ENCODE measurements at places on chromosomes 3 and 15.

- DNase-seq = no peak
These were observed 31.6 kb upstream of the CLDN18 start for GRCh38 chr3:137978328-137978727.

DNA sequence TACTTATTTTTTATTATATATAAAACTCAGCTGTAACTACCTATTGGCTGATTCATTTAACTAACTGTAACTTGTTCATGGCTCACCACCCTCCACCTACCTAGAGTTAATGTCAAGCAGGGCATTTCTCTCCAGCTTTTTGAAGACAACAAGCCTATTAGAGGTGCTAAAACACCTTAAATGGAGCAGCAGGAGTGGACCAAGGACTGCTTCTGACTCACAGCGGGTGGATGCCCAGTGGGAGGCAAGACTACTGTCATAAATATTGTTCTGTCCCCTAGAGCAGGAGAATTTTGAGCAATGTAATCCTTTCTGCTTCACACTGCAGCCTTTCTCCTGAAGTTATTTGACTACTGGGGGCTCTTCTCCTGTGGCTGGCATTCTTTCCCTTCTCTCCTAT lies 146.9 kb downstream of the CLSTN2 start:
- no peak for DNase-seq

DNA sequence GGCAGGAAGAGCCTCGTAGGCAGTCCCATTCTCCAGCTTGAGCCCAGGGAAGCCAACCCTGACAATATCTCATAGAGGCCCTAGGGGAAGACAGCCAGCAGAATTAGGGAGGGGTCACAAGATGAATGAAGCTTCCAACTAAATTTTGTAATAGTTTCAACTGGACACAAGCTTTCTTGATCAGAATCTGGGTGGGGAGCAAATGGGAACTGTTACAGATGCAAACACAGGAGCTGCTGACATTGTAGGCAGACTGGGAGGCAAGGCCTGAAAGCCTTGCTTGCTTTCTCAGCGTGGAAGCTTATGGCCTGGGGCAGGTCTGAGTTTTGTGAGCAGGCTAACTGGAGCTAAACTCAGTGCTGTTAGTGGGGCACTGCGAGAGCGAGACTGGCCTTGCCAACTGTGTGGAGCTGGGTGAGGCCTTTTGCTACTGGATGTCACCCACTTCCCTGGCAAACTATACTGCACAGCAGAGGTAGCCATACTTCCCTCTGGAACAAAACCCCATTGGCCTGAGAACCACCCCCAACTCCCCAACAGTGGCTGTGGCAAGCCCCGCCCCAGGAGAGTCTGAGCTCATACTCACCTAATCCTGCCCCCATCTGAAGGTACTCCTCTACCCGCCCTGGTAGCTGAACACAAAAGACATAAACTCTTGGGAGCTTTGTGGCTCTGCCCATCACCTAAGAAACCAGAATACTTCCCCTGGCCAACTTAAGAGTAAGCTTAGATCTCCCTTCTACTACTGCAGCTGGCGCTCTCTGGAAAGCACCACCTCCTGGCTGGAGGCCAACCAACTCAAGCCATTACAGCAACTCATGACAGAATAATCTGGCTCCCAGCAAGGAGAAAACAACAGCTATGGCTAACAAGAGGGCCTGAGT lies 42.9 kb downstream of the CFAP20DC start:
- peak; percentile 59 for DNase-seq

DNA sequence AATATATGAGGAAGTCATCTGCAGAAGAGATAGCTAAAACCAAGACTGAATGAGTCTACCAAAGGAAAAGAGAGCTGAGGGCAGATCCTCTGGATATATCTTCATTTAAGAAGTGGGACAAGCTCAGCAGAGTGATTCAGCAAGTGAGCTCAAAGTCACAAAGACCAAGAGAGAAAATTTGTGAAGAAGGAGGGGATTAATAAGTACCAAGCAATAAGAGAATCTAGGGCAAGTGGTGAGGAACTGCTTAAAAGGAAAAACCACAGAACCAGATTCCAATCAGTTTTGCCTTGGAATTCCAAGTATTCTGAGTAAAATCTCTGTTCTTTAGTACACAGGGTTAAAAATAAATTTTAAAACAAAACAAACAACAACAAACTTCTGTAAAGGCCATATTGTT lies 3.6 kb downstream of the EHHADH start:
- DNase-seq = peak; percentile 42

DNA sequence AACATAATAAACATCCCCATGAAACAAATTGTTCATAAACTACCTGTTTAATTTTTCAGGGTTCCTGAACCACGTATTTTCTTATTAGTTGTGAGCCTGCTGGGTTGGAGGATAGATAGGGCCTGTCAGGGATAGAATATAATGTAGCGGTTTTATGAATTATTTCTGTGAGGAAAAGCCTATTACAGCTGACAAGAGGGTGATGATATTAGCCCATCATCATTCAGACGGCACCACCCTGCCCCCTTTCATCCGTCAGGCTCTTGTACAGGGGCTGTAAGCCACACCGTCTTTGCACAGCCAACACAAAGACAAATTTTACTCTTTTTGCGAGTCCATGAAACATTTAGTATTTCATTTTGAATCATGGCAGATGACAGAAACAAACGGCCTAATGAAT lies 335.3 kb upstream of the TMCO5A start:
- DNase-seq = no peak

- DNase-seq = peak; percentile 29
These were observed 9.9 kb downstream of the CEP152 start for GRCh38 chr15:48800811-48801455.

- no peak for DNase-seq
These were observed 219.9 kb downstream of the GAP43 start for GRCh38 chr3:115843206-115843605.

DNA sequence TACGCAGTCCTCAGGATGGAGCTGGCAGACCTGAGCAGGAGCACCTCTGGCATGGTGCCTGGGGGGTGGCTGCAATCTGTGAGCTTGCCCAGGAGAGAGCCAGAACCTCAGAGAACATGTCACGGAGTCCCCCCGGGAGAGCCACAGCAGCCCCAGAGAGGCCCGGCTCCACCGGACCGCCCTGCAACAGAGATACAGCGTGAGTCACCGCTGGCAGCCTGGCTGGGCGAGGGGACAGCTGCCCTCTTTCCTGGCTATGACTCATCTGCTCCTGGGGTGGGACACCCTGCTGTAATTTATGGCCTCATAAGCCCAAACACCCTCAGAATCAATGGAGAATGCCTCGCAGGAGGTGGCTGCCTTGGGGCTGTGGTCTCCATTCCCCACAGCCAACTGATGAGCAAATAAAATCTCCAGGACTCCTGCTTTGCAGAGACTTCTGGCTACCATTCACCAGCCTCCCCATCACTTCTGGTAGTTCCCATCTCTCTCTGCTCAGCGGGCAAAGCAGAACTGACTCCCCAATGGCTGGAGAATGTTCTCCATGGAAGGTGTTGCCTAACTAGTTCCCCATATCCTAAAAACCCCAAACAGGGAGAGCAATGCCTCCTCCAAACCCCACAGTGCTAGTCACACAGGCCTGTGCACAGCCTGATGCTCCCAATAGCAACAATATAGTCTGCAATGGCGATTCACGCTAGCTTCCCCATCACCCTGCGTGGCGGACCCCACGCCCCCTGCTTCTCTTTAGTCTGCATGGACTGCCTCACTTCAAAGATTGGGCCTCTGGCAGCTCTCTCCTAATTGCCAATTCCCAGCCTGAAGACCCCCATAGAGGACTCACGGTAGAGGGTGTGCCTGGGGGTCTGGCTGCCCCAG lies 21.6 kb downstream of the ACSBG1 start:
- peak; percentile 65 for DNase-seq

DNA sequence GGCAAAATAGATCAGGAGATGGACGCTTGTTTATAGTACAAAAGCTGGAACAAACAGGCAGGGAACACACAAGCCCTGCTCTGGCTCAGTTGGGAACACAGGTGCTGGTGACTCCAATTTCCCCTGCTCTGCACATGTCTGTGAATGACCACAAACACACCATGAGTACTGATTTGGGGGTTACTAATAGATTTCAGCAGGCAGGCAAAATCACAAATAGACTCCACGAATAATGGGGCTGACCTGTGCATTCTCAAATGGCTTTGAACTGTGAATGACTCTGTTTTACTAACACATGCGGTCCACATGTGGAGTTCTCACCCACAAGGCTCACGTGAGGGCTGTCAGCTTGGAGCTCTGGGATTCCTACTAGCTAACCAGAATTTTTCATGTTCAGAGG lies 3.9 kb downstream of the RTP3 start:
- DNase-seq = peak; percentile 69

DNA sequence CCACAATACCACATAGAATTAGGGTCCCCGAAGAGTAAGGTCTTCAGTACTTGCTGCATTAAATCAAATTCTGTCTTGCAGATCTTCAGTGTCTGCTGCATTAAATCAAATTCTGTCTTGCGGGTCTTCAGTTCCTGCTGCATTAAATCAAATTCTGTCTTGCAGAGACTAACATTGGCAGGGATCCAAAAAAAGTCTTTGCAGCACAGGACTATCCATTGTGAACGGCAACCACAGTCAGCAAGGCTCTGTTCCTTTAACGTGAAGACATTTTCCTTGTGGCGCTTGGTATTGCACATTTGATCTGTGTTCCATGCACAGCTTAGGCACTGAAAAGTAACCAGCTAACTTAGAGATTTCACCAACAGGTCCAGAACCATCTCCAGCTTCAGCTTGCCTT lies 46.8 kb upstream of the POMGNT2 start:
- DNase-seq = peak; percentile 17

- DNase-seq = no peak
These were observed 873.1 kb downstream of the NSUN3 start for GRCh38 chr3:94935738-94936580.

DNA sequence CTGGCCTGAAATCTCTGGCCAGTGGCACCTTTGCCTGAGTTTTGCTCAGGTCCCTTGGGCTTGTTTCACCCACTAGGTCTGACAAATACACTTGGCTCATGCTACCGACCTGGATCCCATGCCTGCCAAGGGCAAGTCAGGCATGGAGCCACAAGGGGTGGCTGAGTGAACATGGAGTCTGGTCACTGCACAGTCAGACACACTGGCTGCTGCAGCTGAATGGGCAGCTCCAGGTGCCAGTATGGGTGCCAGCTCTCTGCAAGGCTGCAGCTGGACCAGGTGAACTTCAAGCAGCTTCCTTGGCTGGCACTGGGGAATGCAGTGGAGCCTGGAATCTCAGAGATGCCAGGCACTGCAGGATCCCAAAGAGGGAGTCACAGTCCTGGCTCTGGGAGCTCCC lies 170.3 kb downstream of the NECTIN3 start:
- DNase-seq = no peak

DNA sequence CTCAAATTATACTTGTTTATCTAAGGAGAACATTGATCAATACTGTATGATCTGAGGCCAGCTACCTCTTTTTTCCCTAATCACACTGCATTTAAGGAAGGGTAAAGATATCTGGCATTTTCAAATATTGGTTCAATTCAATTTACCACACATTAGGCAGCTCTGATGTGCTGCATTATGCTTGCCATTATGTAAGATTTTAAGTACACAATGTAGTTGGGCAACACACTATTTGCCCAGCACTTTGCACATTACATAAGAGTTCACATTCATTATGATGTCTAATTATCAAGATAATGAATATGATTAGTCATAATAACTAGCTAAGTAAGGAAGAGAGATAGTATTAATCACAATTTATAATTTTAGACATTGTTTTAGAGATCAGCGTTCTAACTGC lies 196.3 kb downstream of the BCHE start:
- no peak for DNase-seq

DNA sequence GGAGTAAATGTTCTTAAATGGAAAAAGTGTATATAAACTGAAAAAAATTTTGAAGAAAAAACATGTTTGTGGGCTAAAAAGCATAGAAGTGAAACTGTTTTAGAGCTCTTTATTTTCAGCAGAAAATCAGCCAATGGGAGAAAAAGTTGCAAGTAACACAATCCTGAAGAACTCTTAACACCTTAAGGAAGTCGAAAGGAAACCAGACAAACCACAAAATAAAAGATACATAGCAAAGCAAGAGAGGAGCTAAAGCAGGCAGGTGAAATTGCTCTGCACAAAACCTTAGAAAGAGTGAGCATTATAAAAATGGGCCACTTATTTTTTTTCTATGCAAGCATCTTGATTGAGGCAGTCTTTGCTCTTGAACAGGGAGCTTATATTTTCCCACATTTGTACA lies 300.5 kb downstream of the RAP2B start:
- no peak for DNase-seq

DNA sequence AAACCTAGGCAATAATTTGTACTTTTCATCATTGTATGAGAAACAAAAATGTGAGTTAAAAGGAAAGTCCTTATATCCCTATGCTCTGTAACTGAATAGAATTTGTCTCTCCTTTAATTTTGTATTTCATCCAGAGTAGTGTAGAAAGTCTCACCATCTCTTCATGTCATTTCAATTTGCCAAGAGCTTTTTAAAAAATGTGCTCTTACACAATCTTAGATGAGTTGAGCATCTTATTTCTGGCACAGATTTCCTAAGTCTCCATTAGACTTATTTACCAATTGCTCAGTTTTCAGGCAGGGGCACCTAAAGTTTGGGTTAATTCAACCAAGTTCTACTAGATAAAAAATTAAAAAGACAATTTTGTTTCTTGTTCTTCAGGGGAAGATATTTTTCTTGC lies 201.5 kb upstream of the RBMS3 start:
- no peak for DNase-seq

All from fibroblast of skin of abdomen (primary cell).